ENCODE measurements at places on chromosomes 7 and 10.

DNA sequence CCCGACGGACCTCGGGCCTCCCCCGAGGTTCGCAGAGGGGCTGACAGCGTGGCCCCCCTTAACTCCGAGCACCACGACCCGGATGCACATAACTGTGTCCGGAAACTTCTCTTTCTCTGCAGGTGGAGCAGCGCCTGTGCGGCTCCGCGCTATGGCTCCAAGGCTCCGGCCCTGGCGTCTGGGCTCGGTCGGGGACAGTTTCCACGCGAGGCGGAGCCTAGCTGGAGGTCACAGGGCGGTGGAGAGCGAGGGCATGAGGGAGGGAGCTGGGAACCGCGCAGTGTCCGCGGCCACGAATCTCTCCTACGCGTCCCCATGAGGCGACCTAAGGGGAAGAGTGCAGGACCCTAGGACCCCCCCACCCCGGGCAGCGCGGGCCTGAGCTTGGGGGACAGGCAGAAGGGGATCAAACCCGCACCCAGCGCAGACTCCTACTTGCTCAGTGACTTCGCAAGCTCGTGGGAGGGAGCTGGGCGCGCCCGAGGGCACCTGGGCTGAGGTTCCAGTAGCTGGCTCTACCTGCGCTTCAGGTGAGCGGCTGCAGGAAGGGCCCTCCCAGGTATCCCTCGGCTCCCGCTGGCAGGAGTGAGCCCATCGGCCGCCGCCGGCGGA lies 8.6 kb upstream of the MNX1 start:
- no peak for DNase-seq

DNA sequence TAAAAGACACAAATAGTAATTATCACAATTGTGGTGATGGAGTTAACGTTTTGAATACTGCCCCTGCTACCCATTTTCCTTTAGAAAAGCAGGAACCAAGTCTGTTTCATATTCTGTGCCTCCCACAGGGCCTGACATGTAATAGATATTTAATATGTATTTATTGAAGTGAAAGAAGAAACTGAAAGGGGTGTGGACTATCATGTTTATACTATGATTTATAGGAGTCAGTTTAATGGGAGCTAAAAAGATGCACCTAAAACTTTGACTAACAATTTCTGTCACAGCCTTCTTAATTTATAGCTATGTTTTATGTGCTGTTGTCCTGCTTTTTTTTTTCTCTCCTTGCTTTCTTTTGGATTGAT lies 24.1 kb upstream of the BHLHA15 start:
- DNase-seq, result no peak

GRCh38 chr7:128124786-128125185 lies 93.5 kb upstream of the LRRC4 start:
- DNase-seq, result no peak

- no peak for DNase-seq
Measured at GRCh38 chr7:52794621-52795020, 240.8 kb upstream of the POM121L12 start.

DNA sequence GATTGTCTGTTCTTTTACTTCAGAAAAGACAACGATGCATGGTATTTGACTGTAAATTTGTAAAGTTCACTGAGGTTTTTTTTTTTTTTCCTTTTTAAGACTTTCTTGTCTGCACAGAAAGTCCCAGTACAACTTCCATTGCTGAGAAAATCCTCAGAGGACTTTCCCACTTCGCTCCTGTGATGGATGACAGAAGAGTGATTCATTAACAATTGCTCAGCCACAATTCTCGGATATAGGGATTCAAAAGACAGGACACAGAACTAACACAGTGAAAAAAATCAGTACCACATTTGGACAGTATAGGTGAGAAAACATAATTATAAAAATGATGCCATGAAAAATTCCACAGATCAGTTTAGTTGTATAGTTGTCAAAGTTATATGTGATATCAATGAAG lies 48.0 kb downstream of the SEC23IP start:
- DNase-seq, result no peak

GRCh38 chr7:135386181-135386580 lies 123.7 kb downstream of the CNOT4 start:
- DNase-seq, result no peak

DNA sequence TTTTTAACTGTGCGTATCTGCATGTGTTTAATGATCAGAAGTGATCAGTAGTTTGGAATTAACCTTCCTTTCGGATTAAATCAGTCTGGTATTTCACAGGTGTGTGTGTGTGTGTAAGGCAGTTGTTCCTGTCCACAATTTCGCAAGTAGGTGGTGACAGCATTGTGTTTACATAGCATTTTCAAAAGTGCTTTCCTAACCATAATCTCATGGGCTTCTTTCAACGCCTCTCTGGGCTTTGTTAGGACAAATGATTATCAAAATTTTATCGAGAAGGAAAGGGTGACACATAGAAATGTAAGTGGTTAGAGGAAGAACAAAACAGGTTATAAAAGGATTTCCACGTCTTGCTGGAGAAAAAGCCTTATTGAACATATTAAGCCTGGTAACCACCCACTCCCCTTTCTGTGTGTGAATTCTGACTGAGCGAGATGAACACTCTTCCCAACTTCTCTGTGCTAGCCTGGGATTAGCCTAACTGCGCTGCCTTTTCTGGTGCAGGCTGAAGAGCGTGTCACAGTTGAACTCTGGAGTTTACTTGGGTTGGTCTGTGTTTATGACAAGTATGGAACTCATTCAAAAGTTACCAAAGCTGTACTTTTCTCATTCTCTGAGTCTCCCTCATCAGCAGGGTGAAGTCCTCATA lies 292.3 kb upstream of the PITRM1 start:
- DNase-seq, result no peak

DNA sequence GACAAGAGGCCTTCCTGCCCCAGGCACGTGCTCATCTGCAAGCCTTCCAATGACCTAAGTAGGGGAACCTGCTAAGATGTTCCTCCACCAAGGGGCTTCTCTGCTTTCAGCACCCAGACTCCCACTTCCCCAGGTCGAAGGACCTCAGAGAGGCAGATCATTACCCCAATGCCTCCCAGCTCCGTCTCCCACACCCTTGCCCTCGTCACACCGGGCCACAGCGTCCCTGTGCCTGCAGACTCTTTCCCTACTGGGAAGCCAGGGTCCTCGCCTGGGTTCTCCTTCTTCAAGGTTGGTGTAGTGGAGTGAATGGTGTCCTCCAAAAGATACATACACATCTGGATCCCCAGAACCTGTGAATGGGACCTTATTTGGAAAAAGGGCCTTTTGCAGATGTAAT lies 151.9 kb downstream of the UBE2H start:
- no peak for DNase-seq

DNA sequence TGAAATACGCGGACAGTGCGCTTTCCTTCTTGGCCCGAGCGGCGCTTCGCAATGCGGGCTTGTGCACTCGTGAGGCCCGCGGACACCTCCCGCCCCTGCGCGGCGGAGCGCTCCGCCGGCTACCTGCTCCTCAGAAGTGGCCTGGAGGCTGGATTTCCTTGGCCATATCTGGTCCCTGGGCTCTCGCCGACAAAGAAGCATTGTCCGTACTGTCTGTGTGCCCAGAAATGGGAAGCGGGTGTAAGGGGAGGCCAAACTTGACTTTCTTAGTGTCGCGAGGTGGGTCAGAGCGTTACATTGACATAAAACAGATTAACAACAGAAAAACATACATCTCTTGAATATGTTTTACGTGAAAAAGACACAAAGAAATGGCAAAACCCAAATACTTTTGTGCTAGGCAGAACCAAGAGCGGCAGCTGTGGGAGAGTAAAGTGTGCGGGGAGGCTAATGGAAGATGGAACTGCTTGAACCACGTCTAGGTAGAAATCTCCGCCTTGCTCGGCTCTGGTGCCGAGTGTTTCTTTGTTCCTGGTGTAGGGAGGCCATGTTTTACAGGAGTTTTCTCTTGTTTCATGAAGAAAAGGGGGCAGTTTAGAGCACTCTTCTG lies 1.4 kb downstream of the LANCL2 start:
- DNase-seq, result no peak

- no peak for DNase-seq
Measured at GRCh38 chr10:71964743-71965515, 734 bp downstream of the CHST3 start.

DNA sequence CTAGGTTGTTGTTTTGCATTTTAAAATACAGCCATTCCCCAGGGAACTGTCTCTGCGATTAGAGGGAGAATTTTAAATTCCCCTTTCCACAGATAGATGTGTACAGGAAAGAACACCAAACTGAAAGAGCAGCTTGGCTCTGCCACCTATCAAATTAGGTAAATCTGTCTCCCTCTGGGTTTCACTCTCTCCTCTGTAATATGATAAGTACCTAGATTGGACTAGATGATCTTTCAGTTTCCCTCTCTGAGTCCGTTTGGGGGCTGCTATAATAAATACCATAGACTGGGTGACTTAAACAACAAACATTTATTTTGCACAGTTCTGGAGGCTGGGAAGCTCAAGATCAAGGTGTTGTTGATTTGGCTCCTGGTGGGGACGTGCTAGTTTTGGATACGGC lies 186.0 kb downstream of the KIF20B start:
- DNase-seq, result no peak

GRCh38 chr10:127154831-127155620 lies 41.4 kb downstream of the INSYN2A start:
- DNase-seq, result no peak

DNA sequence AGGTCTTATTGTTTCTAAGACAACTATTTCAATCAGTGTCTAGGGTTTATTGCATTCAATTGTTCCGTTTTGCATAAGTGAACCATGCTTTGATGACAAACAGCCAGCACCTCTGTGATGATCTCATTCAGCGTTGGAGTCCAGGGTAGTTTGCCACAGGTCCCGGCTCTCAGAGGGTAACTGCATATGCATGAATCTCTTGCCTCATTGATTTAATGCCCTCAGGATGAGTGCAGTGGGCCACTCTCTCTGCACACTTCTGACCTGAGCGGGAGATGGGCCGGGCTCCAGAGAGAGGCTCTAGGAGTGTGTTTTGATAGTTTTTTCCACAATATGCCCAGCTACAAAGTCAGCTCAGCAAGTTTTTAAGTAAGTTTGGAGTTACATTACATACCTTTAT lies 83.9 kb downstream of the HECW1 start:
- DNase-seq, result no peak

- no peak for DNase-seq
Measured at GRCh38 chr7:20577441-20578071, 37.9 kb upstream of the ABCB5 start.

DNA sequence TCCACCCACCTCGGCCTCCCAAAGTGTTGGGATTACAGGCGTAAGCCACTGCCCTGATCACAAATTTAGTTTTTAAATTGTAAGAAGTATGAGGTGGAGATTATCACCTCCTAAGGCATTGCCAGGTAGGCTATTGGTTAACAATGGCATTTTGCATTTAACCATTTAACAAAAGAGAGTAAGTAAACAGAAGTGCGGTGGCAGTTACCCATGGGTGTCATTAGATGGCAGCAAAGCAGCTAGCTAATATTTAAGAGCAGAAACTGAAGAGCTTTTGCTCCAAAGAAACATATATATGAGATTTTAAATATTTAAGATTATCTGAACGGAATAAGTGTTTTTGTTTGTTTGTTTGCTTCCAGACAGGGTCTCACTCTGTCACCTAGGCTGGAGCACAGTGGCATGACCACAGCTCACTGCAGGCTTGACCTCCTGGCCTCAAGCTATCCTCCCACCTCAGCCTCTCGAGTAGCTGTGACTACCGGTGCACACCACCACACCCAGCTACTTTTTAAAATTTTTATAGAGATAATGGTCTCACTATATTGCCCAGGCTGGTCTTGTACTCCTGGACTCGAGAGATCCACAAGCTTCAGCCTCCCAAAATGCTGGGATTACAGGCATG lies 325.5 kb upstream of the C7orf33 start:
- no peak for DNase-seq

- DNase-seq, result no peak
Measured at GRCh38 chr10:102519246-102519825, 15.6 kb downstream of the SUFU start.

DNA sequence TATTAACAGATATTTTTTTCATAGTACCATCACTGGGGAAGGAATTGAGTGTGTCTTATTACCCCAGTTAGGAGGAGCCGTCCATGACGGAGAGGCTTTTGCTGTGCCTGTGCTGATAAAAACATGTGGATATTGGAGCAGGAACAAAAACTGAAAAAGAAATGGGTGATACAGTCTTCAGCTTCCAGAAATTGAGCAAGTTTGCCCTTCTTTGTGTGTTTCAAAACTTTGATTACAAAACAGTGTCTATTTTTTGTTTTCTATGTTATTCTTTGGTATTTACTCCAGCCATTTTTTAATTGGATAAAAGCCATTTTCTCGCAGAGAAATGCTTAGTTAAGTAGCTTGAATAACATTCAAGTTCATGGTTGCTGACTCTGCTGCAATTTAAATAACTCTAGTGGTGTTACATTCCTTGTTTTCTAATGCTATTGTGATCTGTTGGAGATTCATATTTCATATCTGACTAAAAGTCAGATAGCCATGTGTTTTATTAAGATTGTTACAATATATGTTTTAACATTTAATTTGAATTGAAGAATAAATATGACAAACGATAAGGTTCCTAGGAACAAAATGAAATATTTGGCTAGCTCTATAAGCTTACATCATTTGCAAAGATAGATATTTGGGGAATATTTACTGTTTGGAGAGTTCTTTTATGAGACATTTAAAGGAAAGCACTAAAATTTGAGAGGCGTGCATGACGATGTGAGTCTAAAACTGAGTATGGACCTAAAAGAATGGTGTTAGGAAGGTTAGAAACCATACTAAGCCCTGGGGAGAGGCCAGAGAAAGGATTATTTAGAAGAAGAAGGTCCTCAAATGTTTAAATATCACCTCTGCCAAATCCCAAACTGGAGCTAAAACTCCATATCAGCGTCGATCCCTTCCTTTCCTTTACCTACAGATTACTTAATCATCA lies 747.3 kb upstream of the CELF2 start:
- DNase-seq, result no peak

DNA sequence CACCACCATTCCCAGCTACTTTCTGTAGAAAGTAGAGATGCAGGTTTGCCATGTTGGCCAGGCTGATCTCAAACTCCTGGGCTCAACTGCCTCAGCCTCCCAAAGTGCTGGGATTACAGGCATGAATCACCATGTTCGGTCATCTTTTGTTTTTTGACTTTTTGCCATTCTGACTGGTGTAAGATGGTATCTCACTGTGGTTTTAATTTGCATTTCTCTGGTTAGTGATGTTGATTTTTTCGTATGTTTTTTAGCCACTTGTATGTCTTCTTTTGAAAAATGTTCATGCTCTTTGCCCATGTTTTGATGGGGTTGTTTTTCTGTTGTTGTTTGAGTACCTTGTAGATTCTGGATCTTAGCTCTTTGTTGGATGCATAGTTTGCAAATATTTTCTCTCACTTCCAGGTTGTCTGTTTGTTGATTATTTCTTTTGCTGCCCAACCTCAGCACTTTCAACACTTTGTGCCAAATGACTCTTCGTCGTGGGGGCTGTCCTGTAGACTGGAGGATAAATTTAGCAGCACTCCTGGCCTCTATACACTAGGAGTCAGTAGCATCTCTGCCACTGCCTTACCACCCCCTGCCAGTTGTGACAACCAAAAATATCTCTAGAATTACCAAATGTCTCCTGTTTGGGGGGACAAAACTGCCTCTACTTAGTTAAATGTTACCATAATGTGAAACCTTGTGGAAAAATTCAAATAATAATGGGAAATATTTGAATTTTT lies 6.5 kb upstream of the CPED1 start:
- DNase-seq, result no peak

GRCh38 chr7:44046321-44047061 lies 2.0 kb downstream of the DBNL start:
- DNase-seq, result no peak

Data from activated gamma-delta T cell treated with Interleukin-2 at 50 U/mL for 16 hours (primary cell).